CD14-positive monocyte (primary cell): ENCODE measurements at places on chromosomes 7 and 10. TPM values are rescaled to one million over a fixed set of nuclear protein-coding genes. Genes with fewer than 3 reads are reported as not detected.

The COBL gene
- not detected for polyA plus RNA-seq

The CTAGE15 gene
- polyA plus RNA-seq = 0.04 TPM in 1 of 2 replicates, not detected in the other

The CRHR2 gene
- not detected in 2 replicates for polyA plus RNA-seq

The STOX1 gene
- polyA plus RNA-seq = 0.03 TPM in 1 of 2 replicates, not detected in the other

The TRPV5 gene
- polyA plus RNA-seq = not detected in 2 replicates

The IGF2BP3 gene
- 5.3 TPM for polyA plus RNA-seq

The LEP gene
- polyA plus RNA-seq = 0.13 TPM

The C7orf57 gene
- polyA plus RNA-seq = 0.05 TPM in 1 of 2 replicates, not detected in the other

The VWDE gene
- not detected for polyA plus RNA-seq

The MRC1 gene
- polyA plus RNA-seq = 0.15 and 0.41 TPM in 2 replicates

The ARHGAP22 gene
- 1.5 TPM for polyA plus RNA-seq

The ANKRD7 gene
- not detected in 2 replicates for polyA plus RNA-seq

The PROSER2 gene
- 2.2 TPM for polyA plus RNA-seq

The DPYSL4 gene
- not detected for polyA plus RNA-seq

The ADK gene
- 38.2 TPM for polyA plus RNA-seq

The PDAP1 gene
- 16.2 TPM for polyA plus RNA-seq

The OPN1SW gene
- polyA plus RNA-seq = not detected in 2 replicates

The CUX1 gene
- 17.6 TPM for polyA plus RNA-seq

The ZPBP gene
- polyA plus RNA-seq = not detected

The LSM5 gene
- polyA plus RNA-seq = 78.2 TPM

The CRCP gene
- 15.5 TPM for polyA plus RNA-seq

The BTBD16 gene
- not detected in 2 replicates for polyA plus RNA-seq

The SRRM3 gene
- not detected for polyA plus RNA-seq

The CELF2 gene
- polyA plus RNA-seq = 71.1 and 93.3 TPM in 2 replicates

The GARS1 gene
- 48.6 TPM for polyA plus RNA-seq

The CNOT4 gene
- polyA plus RNA-seq = 4.3 TPM

The TMEM72 gene
- not detected for polyA plus RNA-seq

The GRID2IP gene
- polyA plus RNA-seq = not detected

The LHFPL3 gene
- polyA plus RNA-seq = not detected in 2 replicates

The TAS2R4 gene
- not detected for polyA plus RNA-seq

The FANK1 gene
- not detected for polyA plus RNA-seq

The SEMA3E gene
- polyA plus RNA-seq = not detected
